ENCODE measurements at places on chromosomes 5 and 9.
A peak's percentile ranks its signal among the peaks of the same experiment; 100 is the strongest.

DNA sequence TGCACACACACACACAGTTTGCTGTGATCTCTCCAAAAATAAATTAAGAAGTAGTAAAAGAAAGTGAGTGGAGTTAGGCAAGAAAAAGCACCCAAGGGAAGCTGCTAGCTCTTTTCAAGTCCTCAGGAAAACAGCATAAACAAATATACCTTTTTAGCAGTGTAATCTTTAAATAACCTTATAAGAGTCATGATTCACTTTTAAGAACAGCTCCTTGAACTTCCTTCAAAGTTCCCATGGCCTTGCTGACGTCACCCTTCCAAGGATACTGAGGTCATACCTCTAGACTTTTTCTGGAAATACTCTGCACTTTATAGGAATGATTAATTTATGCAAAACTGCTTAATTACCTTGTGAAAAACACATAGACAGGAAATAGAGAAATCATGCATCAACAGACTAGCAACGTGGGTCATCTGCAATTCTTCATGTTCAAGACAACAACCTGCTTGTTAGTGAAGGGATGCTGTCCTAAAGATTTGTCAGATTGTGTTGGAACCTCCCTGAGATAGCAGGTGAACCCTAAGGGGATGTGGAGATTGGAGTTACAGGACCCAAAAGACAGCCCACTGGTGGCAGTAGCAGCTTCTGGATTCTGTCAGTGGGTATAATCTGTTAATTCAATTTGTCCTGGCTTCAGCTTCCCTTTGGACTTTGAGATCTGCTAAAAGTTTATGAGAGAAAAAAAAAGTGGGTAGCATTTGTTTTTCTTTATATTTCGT, 229.0 kb downstream of the ELAVL2 start:
- no peak for DNase-seq

- DNase-seq, result no peak
These were observed 47.4 kb downstream of the RNF180 start for GRCh38 chr5:64213011-64213410.

DNA sequence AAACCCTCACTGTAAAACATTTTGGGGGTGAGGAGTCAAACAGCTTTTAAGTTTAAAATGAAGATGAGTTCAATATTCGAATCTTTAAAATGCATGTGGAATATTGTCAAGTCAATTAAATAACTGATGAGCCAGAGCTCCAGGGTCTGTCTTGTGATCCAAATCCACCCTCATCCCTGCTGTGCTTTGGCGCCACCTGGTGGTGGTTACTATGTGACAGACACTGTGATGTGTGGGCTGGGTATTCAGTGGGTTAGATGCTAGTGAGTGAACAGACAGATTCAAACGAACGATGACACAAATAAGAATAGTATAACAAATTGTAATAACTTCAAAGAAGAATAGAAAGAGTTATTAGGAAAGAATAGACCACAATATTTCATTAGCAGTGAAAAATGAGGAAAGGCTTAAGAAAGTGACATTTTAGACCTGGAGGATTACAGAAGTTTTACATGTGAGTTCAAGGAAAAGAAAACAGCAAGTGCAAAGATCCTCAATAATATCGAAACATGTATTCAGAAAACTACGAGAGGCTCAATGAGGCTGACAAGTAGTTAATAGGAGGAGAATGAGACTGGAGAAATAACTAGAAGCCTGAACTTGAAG, 51.4 kb upstream of the CHSY3 start:
- peak; percentile 53 for DNase-seq

- no peak for DNase-seq
These were observed 292.6 kb upstream of the TAS2R1 start for GRCh38 chr5:9922719-9923118.

- peak; percentile 40 for DNase-seq
These were observed 31.1 kb downstream of the OR2K2 start for GRCh38 chr9:111298731-111299598.

GRCh38 chr5:115460472-115460871, 84.1 kb downstream of the FEM1C start:
- DNase-seq, result no peak

GRCh38 chr5:88646866-88647265, 236.1 kb downstream of the MEF2C start:
- DNase-seq, result no peak

- DNase-seq, result no peak
These were observed 18.4 kb upstream of the DEPDC1B start for GRCh38 chr5:60718166-60718892.

Data from CD4-positive, alpha-beta T cell treated with Interleukin-10 for 1 hour (primary cell).